ENCODE measurements at places on chromosomes 3 and 15.

DNA sequence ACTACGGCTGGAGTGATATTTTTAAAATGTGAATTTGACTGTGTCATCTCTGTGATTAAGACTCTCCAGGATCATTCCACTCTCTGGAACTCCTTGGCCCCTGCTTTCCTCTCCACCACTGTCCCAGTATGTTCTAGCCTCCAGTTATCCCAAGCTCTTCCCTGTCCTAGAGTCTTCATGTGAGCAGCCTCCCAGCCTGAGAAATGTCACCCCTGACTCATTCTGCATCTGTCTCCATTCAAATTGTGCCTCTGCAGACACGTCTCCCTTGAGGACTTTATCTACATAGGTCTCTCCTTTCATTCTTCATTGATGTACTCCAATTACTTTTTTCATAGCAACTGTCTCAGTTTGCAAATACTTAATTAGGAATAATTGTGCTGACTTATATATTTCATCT lies 317.7 kb upstream of the ADAMTS9 start:
- no peak for DNase-seq

GRCh38 chr3:156601497-156601896 lies 46.6 kb upstream of the SSR3 start:
- no peak for DNase-seq

- no peak for DNase-seq
Measured at GRCh38 chr15:77085297-77085696, 14.4 kb upstream of the TSPAN3 start.

- no peak for DNase-seq
Measured at GRCh38 chr15:65801229-65801805, 9.2 kb upstream of the DENND4A start.

DNA sequence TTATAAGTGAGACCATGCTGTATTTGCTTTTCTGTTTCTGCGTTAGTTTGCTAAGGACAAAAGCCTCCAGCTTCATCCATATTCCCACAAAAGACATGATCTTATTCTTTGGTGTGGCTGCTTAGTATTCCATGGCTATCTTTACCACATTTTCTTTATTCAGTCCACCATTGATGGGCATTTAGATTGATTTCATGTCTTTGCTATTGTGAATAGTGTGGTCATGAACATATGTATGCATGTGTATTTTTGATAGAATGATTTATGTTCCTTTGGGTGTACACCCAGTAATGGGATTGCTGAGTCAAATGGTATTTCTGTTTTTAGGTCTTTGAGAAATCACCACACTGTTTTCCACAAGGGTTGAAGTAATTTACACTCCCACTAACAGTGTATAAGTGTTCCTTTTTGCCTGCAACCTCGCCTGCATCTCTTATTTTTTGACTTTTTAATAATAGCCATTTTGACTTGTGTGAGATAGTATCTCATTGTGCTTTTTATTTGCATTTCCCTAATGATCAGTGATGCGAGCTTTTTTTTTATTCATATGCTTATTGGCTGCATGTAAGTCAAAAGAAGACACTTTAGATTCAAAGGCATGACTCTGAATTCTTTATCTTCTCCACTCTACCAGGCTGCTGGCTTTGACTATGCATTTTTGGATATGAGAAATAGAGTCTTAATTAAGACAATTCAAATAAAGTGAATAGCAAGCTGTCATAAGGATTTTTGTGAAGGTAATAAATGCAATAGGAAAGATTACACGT lies 183.3 kb upstream of the SYNPR start:
- no peak for DNase-seq

GRCh38 chr3:95721938-95722337 lies 1092.5 kb upstream of the EPHA6 start:
- no peak for DNase-seq
